ENCODE measurements at places on chromosomes 2 and 18. TPM values are rescaled to one million over a fixed set of nuclear protein-coding genes. Genes with fewer than 3 reads are reported as not detected.

DNA sequence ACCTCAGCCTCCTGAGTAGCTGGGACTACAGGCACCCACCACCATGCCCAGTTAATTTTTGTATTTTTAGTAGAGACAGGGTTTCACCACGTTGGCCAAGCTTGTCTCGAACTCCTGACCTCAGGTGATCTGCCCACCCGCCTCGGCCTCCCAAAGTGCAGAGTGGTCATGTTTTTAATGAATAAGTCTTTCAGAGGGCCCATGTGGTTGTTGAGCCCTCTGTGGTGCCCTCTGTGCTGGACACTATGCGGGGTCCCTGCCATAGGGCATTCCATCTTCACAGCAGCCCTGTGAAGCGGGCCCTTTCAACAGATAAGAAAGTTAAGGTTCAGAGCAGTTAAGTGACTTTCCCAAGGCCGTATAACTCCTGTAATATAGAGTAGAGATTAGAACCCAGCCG, 25.9 kb downstream of the MYO7B start:
- no peak overlapping the region for H3K27ac ChIP-seq
- no peak overlapping the region for H3K4me3 ChIP-seq
- peaks cover 17% of the 10 kb centered on the region for H3K4me1 ChIP-seq
- no peaks in the 10 kb centered on the region for H3K36me3 ChIP-seq

DNA sequence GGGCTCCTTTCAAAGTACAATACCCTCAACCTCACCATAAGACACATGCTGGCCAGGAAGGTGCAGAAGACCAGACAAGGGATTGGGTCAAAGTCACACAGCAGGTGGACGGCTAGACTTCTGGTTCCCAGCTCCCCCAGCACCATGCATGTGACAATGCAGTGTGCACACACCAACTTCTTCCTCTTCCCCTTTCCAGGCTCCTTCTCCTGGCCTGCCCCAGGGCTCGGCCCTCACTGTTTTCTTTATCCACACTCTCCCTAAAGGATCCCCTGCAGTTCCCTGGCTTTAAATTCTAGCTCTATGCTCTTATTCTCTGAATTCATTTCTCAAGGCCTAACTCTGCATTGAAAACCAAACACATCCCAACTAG, 82.3 kb downstream of the LOXHD1 start:
- H3K36me3 ChIP-seq = no peaks in the 10 kb centered on the region
- H3K4me3 ChIP-seq = no peak overlapping the region
- no peak overlapping the region for H3K27ac ChIP-seq
- peaks cover 2% of the 10 kb centered on the region for H3K27me3 ChIP-seq
- peaks cover 5% of the 10 kb centered on the region for H3K4me1 ChIP-seq

GRCh38 chr2:7573166-7573825, 656.1 kb downstream of the RNF144A start:
- H3K27me3 ChIP-seq = no peaks in the 10 kb centered on the region
- H3K36me3 ChIP-seq = peaks cover 42% of the 10 kb centered on the region
- DNase-seq = no peak

Gene UGT1A3
- total RNA-seq = not detected

Gene ASPRV1
- 0.76 TPM for total RNA-seq

DNA sequence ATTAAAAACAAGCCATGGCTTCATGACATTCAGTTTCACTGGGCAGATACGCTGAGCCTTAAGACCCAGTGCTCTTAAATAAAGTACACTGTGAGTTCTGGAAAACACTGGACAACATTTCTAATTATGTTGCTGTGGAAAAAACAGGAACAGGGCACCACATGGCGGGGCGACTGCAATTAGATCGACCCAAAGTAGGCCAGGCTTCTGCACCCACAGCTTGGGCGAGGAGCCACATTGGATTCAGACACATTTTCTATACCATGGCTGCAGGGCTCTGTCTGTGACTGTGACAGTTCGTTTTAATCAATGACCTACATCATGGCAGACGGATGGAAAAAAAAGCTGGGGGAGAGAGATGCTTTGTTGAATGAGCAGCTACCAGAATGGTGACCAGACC, 227.2 kb upstream of the HS6ST1 start:
- DNase-seq = no peak
- H3K27me3 ChIP-seq = no peaks in the 10 kb centered on the region
- H3K4me1 ChIP-seq = no peaks in the 10 kb centered on the region
- no peak overlapping the region for H3K27ac ChIP-seq
- H3K36me3 ChIP-seq = no peaks in the 10 kb centered on the region

Gene ROCK1
- 49.4 TPM for total RNA-seq

DNA sequence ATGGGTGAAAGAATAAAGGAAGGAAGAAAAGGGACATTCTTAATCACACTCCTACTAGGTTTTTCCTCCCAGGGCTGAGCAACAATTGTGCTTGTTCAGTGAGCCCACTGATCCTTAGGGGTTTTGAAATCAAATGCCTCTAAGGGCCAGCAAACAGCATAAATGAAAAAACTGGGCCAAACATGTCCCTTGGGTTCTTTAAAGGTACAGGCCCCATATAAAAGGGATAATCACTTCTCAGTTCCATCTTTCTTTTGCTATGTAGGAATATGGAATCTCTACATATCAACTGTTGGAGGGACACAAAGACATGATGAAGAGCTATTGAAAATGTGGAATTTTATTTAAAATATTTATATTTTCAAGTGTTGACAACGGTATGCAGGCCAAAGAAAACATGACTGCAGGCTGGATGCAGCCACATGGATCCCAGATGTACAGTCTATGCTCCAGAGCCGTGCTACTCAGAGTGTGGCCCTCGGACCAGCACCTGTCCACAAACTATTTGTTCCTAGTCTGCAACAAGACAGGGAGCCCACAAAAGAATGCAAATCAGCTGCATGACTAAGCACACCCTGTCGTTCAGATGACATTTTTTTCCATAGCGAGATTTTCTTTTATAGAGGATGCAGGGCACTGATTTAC, 110.0 kb downstream of the CDH20 start:
- no peaks in the 10 kb centered on the region for H3K27me3 ChIP-seq
- H3K4me1 ChIP-seq = no peaks in the 10 kb centered on the region
- H3K4me3 ChIP-seq = no peak overlapping the region

- H3K4me1 ChIP-seq = peaks cover 3% of the 10 kb centered on the region
- peaks cover 10% of the 10 kb centered on the region for H3K27me3 ChIP-seq
- no peak overlapping the region for H3K4me3 ChIP-seq
- no peak for DNase-seq
These were observed 423.6 kb upstream of the POU3F3 start for GRCh38 chr2:104430359-104430740.

Gene COL4A4
- total RNA-seq = not detected

GRCh38 chr2:81542119-81542518, 1237.6 kb upstream of the LRRTM1 start:
- DNase-seq = no peak
- no peak overlapping the region for H3K27ac ChIP-seq
- H3K36me3 ChIP-seq = no peaks in the 10 kb centered on the region

DNA sequence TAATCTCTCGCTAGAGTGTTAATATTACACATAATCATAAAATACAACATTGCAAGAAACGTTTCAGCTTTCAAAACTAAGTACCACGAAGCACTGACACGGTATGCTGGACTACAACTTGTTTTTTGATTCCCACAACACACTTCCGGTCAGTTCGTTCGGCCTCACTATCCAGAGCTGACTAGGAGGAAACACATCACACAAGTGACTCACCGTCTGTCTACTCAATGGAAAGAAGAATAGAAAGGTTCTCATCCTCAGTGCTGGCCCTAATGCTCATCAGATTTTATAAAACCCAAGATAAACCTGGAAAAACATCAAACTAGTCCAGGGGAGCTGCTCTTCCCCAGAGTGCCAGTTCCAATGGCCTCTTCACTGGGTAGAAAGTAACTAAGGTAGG, 42.9 kb downstream of the ZNF385B start:
- no peak overlapping the region for H3K4me3 ChIP-seq
- H3K36me3 ChIP-seq = no peaks in the 10 kb centered on the region
- H3K27me3 ChIP-seq = no peaks in the 10 kb centered on the region
- DNase-seq = no peak
- H3K4me1 ChIP-seq = no peaks in the 10 kb centered on the region

DNA sequence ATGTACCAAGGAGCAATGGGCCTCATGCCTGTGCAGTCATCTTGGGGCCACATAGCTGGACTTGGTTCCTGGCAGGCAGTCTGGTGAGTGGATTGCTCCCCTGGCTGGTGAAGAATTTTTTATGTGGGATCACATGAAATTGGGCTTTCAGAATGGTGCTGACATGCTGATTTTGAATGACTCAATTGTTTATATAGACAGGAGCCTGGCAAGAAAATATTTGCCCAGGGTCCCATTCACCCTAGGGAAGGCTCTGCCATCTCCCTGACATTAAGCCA, 266.9 kb downstream of the DYSF start:
- no peak for DNase-seq
- no peak overlapping the region for H3K27ac ChIP-seq

Gene DCDC2C
- not detected for total RNA-seq

GRCh38 chr18:23977719-23978483, 36.7 kb upstream of the TTC39C start:
- H3K4me3 ChIP-seq = no peak overlapping the region
- H3K4me1 ChIP-seq = peaks cover 33% of the 10 kb centered on the region
- H3K36me3 ChIP-seq = no peaks in the 10 kb centered on the region
- peak overlapping the region; percentile 51 for H3K27ac ChIP-seq
- H3K27me3 ChIP-seq = no peaks in the 10 kb centered on the region

GRCh38 chr2:160920791-160921303, 239.4 kb upstream of the TANK start:
- no peaks in the 10 kb centered on the region for H3K4me1 ChIP-seq
- peaks cover under 1% of the 10 kb centered on the region for H3K27me3 ChIP-seq
- no peak for DNase-seq
- no peak overlapping the region for H3K4me3 ChIP-seq

- no peak overlapping the region for H3K27ac ChIP-seq
- peaks cover 8% of the 10 kb centered on the region for H3K27me3 ChIP-seq
- DNase-seq = no peak
These were observed 138.3 kb downstream of the PXDN start for GRCh38 chr2:1606046-1606400.

GRCh38 chr2:28980368-28981015, 606 bp upstream of the TOGARAM2 start:
- H3K27ac ChIP-seq = no peak overlapping the region
- H3K4me3 ChIP-seq = no peak overlapping the region
- no peaks in the 10 kb centered on the region for H3K27me3 ChIP-seq
- no peaks in the 10 kb centered on the region for H3K36me3 ChIP-seq
- H3K4me1 ChIP-seq = no peaks in the 10 kb centered on the region

Gene PCGF1
- total RNA-seq = 16.1 TPM

Gene OR6B2
- total RNA-seq = not detected

GRCh38 chr18:57997820-57998219, 46.2 kb upstream of the NEDD4L start:
- DNase-seq = no peak
- H3K4me1 ChIP-seq = no peaks in the 10 kb centered on the region
- H3K4me3 ChIP-seq = no peak overlapping the region
- peaks cover 10% of the 10 kb centered on the region for H3K27me3 ChIP-seq
